ENCODE measurements at places on chromosomes 4 and X.

DNA sequence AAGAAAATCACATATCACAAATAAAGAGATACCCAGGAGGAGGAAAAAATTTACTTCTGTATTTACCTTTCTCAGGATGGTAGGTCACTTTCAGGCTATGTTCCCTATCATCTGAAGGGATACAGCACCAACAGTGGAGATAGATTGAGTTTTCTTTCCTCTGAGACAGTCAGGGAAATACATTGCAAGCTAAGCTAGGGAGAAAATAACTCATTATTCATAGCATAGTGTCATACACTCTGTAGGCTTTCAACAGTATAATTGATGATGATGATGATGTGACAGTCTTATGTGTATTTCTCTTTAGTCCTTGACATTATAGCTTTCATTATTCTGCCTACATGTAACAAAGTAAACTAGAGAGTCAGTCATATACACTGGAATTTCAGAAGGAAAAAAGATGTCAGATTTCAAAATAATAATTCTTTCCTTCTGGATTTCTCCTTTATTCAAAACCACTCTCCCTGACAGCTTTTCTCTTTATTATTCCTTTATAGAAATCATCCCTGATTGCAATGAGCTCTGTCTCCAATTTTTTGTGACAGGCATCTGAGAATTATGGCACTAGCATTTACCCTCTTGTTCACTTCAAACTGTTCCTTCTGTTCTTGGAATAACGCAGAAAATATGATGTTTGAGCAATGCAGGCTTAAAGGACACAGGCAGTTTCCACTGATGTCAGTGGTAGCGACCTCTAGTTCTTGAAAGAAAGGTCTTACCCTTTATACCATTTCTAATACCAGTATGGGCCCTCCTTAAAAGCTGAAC lies 169.1 kb upstream of the EPHA5 start:
- DNase-seq = no peak

DNA sequence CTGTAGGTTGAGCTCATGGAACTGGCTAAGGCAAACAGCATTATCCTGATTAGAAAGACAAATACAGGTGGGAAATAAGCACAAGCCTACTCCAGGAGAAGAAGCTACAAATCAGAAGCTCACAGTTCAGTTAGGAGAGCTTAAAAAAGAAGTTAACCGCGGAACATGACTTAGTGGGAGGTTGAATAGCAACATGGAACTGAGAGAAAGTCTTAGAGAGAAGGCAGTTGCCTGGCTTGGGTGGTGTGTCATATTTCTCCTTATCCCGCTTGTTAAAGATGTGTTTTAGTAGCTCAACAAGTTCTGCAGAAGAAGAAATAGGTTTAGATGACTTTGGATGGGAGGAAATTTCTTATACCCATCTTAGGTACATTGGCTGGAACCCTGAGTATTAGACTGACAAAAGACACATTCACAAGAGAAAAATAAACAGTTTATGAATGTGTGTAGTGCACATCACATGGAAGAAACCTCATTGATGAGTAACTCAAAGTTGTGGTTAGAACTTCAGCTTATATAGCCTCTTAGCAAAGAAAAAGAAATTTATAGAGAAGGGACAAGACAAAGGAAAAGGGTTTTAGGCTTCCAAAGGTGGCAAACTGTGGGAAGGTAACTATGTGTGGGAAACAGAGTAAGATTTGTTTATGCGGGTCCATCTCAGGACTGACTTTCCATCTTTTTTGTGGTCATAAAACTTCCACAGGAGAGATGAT lies 37.4 kb upstream of the RXFP1 start:
- no peak for DNase-seq

DNA sequence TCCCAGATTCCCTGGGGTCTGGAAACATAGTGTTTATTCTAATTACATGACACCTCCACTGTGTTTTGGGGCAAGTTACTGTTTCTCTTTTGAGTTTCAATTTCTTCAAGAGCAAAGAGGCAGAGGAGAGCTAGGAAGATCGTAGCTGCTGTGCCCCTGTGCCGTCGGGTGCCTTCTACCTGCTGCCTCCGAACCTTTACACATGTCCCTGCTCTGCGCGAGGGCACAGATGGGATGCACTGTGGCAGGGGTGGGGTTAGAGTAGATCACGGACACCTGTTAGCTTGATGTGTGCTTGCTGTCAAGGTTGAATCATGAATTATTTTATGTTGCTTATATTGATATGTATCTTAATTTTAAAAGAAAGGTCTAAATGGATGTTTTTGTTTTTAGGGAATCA lies 71.1 kb upstream of the MSANTD1 start:
- no peak for DNase-seq

GRCh38 chr4:140686796-140687195 lies 69.4 kb downstream of the TBC1D9 start:
- no peak for DNase-seq

GRCh38 chr4:1460967-1461868 lies 55.0 kb upstream of the NKX1-1 start:
- no peak for DNase-seq

- DNase-seq = no peak
Measured at GRCh38 chr4:99061048-99061700, 27.4 kb downstream of the ADH5 start.

GRCh38 chr4:148344941-148345340 lies 97.3 kb downstream of the NR3C2 start:
- DNase-seq = no peak

GRCh38 chr4:105620640-105621323 lies 68.4 kb downstream of the ARHGEF38 start:
- DNase-seq = no peak

DNA sequence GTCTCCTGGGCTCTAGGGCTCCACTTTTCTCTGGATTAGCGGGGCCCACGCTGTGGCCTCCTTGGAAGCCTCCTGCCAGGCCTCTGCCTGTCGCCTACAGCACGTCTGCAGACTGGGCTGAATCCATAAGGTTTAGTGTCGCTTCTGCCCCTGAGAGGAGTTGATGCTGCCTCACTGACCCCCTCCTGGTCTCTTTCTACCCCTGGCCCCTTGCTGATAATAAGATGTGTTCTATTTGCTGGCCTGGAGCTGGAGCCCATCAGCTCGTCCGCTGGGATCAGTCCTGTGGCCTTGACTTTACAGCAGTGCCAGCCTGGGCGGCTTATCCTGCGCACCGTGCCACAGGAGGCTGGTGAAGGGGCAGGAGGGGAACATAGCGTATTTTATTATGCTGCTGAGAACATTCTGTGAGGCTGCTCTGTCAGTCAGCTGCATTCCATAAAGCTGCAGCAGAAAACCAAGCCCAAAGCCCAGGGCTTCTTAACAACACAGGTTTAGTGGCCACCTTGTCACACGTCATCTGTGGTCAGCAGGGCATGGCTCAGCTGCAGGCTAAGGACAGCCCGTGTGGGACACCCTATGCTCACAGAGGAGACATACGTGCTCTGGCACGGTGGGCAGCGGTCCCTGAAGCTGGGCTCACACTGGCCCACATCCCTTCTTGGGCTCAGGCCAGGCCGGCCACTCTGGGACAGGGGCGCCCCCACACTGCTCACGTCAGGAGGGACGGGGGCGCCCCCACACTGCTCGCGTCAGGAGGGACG lies 29.3 kb upstream of the HGFAC start:
- DNase-seq = no peak

GRCh38 chr4:165580351-165580905 lies 201.6 kb downstream of the CPE start:
- no peak for DNase-seq

DNA sequence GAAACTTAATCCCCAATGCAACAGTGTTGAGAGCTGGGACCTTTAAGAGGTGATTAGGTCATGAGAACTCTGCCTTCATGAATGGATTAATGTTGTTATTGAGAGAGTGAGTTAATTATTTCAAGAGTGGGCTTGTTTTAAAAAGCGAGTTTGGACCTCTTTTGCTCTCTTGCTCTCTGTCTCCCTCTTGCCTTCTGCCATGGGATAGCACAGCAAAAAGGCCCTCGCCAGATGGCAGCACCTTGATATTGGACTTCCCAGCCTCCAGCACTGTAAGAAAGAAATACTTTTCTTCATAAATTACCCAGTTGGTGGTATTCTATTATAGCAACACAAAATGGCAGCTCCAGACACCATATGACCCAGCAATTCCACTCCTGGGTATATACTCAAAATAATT lies 7.0 kb upstream of the ATP6AP2 start:
- DNase-seq = no peak

DNA sequence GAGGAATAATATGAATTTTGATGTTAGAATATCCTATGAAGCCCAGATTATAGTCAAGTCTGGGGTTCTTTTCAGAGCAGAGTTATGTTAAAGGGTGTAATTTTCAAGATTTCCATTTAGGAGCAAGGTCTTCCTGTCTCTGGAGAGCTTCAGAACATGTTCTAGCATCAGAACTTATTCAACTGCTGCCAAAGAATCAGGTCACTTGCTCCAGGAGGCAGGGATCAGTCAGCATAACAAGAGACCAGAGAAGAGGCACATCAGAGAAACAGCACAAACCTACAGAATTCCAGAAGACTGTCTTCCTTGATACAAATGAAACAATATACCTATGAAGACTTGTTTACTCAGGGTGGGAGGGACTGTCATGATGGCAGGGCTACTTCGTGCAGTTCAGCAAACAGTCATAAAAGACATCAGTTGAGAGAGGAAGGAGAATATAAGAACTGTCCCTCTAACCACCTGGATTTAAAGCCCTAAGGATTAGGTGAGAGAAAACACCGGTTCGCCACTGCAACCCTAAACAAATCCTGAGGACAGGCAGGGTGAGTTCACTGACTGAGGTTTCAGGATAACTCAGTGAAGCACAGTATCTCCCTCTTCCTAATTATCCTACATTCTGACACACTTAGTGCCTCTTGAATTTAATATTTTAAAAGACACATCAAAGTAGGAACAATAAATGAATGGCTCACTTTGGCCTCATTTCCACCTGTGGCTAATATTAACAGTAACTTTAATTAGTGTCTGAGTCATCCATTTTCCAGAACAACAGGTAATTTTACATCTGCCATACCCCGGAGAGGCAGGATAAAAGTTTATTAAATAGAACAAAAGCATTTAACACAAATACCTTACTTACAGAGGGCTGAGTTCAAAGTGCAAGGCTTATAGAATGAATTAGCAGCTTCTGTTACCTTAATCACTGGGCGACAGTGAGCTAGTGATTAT lies 93.0 kb downstream of the HDAC8 start:
- DNase-seq = no peak

DNA sequence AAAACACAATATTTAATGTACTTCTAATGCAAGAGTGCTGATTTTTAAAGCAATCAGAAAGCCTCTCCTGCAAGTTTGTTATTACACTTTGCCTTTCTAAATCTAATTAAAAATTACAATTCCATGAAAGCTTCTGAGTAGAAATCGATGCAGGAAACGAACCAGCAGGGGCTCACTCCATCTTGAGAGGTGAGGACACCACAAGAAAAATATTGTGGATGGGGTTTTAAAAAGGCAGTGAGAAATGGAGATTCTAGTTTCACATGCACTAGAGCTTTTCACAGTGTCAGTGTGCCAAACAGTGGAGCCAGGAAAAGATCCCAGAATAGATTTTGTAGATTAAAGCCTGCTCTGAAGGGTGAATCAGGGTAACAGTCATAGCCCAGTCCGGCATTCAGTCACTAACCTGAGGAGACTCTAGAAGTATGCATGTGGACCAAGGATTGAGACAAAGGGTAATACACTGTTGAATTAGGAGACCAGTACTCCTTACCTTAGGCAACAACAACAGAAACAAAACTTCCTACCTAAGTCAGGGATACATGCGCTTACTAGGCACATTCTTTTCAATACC lies 362.3 kb downstream of the NAF1 start:
- no peak for DNase-seq

GRCh38 chr4:111074523-111075114 lies 451.7 kb upstream of the PITX2 start:
- no peak for DNase-seq

- DNase-seq = no peak
Measured at GRCh38 chr4:116520886-116521285, 564.5 kb downstream of the TRAM1L1 start.

GRCh38 chr4:157004279-157005161 lies 32.9 kb upstream of the PDGFC start:
- no peak for DNase-seq

GRCh38 chr4:84915396-84915780 lies 51.1 kb downstream of the WDFY3 start:
- DNase-seq = no peak

- DNase-seq = no peak
Measured at GRCh38 chr4:86894455-86894854, 2.2 kb upstream of the C4orf36 start.

- DNase-seq = no peak
Measured at GRCh38 chr4:77430847-77431246, 174.8 kb upstream of the CXCL13 start.

GRCh38 chr4:134687646-134688628 lies 486.3 kb upstream of the PABPC4L start:
- no peak for DNase-seq
